ENCODE measurements at places on chromosomes 13 and 19.

- peak; percentile 41 for DNase-seq
Measured at GRCh38 chr19:10228920-10229319, 2.2 kb downstream of the S1PR2 start.

GRCh38 chr19:51740356-51740755 lies 11.3 kb downstream of the FPR1 start:
- DNase-seq: no peak

DNA sequence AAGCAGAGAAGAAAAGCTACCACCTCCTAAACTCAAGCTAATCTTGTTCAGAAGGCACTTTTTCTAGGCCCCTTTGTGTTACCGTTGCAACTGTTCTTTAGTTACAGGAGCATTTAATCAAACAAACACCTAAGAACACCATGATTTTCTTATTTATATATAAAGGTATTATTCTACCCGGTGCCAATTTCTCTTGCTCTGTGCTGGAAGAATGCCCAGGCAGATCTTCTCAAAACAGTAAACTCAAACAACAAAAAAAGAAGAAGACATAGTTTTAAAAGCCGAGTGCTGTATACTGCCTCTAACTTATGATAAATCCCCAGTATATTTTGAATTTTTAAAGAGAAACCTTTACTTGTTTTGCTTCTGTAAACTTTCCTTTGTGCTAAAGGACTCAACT lies 20.4 kb downstream of the SLC7A1 start:
- DNase-seq: no peak

GRCh38 chr19:41753936-41754529 lies 1.3 kb upstream of the CEACAM6 start:
- DNase-seq: peak; percentile 20

All from AG08395 (cell line).